ENCODE measurements at places on chromosomes 3 and 15.

DNA sequence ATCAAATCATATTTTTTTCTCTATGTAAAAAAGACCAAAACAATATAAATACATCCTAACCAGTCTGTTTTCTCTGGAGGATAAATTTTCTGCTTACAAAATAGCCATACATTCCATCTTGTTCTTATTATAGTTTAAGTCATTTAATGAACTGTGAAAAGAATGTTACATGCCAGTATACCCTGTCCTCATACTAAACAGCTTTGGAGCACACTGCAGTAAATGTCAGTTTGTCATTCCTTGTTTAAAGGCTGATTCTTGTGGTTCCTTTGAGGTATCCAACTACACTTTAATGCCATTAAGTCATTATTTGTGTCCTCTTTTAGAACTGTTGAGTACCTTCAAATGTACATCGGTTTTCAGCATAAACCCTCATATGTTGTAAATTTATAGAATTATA lies 52.7 kb upstream of the DCBLD2 start:
- DNase-seq, result peak; percentile 79

GRCh38 chr3:107727102-107727501 lies 204.3 kb downstream of the BBX start:
- no peak for DNase-seq

GRCh38 chr15:83656192-83656591 lies 2.3 kb downstream of the ADAMTSL3 start:
- DNase-seq, result no peak

GRCh38 chr3:42656680-42657610 lies 3.4 kb downstream of the ZBTB47 start:
- no peak for DNase-seq

- DNase-seq, result no peak
Observed at GRCh38 chr3:152054315-152054714, 180.9 kb downstream of the SUCNR1 start.

DNA sequence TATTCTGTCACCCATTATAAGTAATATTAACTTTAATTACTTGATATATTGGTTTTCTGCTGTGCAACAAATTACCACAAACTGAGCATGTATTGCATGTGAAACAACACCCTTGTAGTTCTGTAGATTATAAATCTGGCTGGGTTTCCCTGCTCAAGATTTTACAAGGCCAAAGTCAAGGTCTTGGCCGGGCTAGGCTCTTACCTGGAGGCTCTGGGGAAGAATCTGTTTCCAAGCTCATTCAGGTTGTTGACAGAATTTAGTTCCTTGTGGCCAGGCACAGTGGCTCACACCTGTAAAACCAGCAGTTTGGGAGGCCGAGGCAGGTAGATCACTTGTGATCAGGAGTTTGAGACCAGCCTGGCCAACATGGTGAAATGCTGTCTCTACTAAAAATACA lies 16.3 kb downstream of the TIMMDC1 start:
- no peak for DNase-seq

- DNase-seq, result no peak
Observed at GRCh38 chr3:143648218-143648617, 200.1 kb downstream of the SLC9A9 start.

- no peak for DNase-seq
Observed at GRCh38 chr15:90864507-90864906, 3.9 kb upstream of the FURIN start.

DNA sequence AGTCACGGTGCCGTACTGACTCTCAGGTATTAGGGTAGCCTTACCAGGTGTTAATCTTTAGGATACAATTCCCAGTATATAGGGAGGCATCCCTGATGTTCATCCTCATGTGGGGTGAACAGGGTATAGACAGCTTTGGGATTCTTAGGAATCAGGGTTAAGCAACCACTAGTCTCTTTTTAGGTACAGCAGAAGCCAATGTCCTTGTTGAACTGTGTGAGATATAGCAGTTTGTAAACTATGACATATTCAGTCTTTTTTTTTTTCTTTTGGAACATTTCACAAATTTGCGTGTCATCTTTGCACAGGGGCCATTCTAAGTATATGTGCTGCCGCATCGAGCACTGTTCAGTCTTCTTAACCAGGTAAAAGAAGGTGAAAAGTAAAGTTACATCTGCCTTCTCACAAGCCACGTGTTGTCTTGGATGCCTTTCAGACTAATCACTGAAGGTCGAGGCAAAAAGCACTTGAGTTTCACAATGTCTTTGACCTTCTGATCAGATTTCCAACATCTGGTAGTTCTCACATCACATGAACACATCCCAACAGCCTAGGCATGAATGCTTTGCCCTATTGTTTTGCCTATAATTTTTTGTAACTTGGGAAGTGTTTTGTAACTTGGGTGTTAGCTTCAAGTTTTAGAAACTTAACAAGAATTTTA lies 17.2 kb downstream of the TSEN2 start:
- peak; percentile 25 for DNase-seq

- DNase-seq, result no peak
Observed at GRCh38 chr3:40911264-40911663, 288.0 kb upstream of the CTNNB1 start.

DNA sequence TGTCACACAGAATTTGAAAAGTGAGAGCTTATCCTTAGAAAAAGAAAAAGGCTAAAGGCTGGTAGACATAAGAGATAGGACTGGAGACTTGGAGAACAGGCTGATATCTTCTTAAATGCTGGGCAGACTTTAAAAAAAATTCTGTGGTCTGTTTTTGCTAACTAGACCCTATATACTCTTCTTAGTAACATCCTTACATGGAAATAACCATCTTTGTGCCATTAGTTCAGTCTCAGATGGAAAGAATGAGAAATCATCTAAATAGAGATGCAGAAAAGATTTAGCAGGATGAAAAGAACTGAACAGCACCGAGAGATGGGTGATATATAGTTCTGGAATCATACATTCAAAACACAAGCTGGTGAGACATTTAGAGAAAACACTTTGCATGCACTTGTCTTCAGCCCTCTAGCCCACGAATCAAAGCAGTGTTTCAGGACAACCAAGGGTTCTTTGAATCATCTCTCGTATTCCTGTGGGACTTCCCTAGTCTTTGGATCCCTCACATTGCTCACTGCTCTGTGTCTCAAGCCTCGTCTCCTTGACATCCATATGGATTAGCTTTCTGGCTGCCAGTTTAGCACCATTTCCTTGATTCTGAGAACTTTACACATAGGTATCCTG lies 93.0 kb upstream of the LYSMD4 start:
- DNase-seq, result no peak

GRCh38 chr15:40410476-40410875 lies 4.9 kb downstream of the IVD start:
- DNase-seq, result no peak

DNA sequence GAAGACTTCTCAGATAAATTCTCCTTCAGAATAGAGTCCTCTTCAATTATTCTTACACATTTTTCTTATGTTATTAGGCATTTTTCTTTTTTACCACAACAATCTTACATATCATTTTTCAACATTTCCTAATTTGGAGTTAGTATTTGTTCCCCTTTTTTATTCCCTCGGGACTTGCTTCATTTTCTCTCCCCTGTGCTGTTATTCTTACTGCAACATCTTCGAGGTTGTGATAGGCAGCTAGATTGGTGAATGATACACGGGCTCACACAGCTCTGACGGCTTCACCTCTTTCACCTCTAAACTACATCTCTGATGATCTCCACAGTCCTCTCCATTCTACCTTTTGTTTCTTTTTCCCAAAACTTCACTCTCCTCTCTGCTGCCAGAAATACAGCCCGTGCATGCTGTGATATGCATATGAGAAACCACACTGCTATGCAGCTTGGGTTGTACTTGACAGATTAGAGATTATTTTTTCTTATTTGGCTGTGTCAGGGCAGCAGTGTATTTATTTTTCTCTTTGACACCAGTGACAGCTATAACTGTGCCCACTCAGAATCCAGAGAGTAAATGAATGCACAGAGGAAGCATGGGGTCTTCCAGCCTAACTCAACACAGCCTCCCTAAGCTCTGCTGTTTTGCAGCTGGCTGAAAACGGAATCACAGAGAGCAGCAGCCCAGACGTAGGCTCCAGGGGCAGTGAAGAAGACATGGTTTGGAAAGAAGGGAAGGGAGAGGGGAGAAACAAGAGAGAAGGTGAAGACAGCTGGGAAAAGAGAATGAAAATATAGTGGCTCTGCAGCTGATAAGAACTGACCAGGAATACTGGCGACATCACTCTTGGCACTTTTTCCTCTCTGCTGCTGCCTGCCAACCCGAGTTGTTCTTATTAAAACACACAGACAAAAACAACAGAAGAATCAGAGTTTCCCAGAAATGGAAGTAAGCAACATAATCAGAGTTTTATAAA lies 61.8 kb downstream of the SLC9A9 start:
- DNase-seq, result no peak

DNA sequence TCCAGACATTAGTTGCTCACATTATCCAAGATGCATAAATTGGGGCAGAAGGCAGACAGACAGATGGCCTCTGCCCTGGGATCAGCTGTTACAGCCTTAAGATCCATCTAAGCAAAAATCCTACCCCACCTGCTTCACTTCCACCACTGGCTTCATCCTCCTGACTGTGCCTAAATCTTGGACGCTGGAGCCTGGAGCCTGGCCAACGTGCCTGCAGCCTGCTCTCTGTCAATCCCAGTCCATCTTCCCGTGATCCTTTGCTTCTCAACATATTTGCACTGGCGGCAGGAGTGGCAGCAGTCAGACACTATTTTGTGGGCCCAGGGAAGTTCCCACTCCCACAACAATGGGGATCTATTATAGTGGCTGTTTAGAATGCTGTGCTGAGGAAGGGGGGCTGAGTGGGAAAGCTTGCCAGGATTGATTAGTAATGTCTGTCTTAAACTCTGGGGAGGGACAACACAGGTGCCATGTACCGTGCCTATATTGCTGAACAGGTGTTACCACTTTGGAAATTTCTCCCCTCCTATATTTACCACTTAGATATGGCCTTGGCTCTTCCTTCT lies 121.2 kb downstream of the MEGF11 start:
- DNase-seq, result no peak

GRCh38 chr15:80093854-80094418 lies 34.5 kb downstream of the ZFAND6 start:
- DNase-seq, result no peak

- DNase-seq, result peak; percentile 98
Observed at GRCh38 chr3:1087066-1087560, 5.7 kb upstream of the CNTN6 start.

GRCh38 chr3:18951333-18951732 lies 197.0 kb upstream of the KCNH8 start:
- no peak for DNase-seq

- no peak for DNase-seq
Observed at GRCh38 chr3:79427081-79427480, 340.7 kb downstream of the ROBO1 start.

GRCh38 chr3:155208183-155208800 lies 85.2 kb downstream of the STRIT1 start:
- DNase-seq, result no peak

DNA sequence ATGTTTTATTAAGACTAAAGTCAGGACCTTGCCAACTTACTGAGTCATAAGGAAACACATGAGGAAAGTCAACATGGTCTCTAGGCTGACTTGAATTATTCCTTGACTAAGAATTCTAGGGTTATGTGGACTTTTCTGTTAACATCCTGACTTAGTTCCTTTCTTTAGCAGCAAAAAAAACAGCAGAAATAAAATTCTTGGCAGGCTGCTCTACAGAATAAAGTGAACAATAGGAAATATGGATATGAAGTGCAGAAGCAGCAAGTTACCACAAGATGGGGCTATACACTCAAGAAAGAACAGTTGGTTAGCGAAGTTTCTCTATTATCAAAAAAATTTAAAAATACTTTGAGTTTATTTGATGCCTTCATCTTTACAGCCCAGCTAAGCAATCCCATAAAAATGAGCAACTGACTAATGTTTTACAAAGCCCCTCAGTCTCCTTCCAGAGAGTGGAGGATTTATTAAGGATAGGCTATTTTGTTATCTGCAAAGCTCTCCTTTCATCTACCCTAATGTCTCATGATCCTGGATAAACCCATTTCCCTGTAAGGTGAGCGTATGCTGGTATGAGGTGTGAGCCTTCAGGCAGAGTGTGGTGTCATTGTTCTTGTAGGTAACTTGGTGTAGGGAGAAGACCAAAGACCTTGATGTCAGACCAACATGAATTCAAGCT lies 23.1 kb upstream of the MCCC1 start:
- peak; percentile 49 for DNase-seq

DNA sequence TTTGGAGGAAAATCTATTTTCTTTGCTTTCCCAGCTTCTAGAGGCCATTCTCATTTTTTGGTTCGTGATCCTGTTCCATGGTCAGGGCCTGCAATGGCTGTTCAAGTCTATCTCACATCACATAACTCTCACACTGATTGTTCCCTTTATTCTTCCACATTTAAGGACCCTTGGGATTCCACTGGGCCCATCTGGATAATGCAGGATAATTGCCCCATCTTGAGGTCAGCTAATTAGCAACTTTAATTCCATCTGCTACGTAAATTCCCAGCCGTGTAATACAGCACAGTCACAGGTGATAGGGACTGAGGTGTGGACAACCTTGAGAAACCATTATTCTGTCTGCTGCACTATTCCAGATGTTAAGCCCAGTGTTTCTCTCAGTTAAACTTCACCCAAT lies 311.6 kb upstream of the CNTN4 start:
- DNase-seq, result no peak

GRCh38 chr3:87867001-87867400 lies 191.8 kb downstream of the CGGBP1 start:
- DNase-seq, result peak; percentile 5

DNA sequence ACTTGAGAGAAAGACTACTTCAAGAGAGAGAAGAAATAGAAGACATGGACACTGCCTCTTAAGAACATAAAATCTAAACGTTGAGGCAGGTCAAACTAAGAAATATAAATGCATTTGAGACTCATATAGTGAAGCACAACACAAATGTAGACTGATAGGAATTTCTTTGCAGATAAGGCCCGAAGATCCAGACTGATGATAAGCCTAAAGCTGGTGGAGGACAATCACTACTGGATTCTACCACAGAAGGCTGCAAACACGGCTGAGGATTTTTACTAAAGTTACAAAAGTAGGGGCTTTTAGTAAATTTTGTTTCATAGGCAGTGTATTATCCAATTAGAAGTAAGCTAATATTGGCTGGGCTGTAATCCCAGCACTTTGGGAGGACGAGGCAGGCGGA lies 278.3 kb downstream of the RAP2B start:
- no peak for DNase-seq

GRCh38 chr15:74642734-74643664 lies 27.4 kb downstream of the CLK3 start:
- DNase-seq, result peak; percentile 77

GRCh38 chr15:45611305-45611704 lies 23.5 kb upstream of the SQOR start:
- no peak for DNase-seq

DNA sequence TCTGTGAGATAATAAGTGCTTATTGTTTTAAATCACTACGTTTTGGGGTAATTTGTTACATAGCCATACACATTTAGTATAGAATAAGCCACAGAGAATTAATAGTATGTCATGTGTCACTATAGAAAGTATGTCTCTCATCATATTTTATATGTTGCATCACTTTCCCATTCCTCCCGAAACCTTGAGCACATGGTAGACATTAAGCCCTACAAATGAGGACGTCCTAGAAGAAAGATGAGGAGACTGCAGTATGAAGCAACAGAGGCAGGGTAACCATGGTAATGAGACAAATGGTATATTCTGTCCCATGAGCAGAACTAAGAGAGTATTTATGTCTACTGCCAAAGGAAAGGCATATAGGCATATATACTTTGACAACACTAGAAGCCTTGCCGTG lies 720.2 kb downstream of the ROBO1 start:
- peak; percentile 72 for DNase-seq

All from fibroblast of skin of right quadriceps (primary cell).